ENCODE measurements at places on chromosomes 7 and 10.

DNA sequence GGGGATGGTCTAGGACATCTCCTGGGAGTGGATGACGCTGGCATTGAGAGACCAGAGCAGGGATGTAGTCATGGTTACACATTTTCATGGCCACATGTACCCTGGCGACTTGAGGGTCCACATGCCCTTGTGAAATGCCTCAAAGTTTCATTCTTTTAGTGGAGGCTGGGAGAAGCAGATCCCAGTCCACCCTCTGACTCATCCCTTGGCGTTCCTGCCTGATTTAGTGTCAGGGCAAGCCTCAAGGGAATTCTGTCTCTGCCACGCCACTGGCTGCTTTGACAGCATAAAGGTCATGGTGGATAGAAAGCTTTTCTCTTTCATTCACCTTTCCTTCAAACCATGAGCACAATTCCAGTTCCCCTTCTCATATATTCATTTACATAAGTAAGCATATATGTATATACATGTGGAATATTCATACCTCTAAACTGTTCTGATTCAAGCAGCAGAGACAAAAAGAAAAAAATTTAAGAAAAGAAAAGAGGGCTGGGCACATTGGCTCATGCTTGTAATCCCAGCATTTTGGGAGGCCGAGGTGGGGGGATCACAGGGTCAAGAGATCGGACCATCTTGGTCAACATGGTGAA, 21.8 kb upstream of the KIF5B start:
- DNase-seq = no peak

GRCh38 chr7:155338632-155339320, 41.1 kb downstream of the INSIG1 start:
- no peak for DNase-seq

- DNase-seq = no peak
Observed at GRCh38 chr10:131485732-131486131, 174.2 kb upstream of the TCERG1L start.

GRCh38 chr7:2820508-2820934, 23.6 kb downstream of the GNA12 start:
- DNase-seq = no peak

- peak; percentile 33 for DNase-seq
Observed at GRCh38 chr7:75727881-75728593, 10.7 kb downstream of the HIP1 start.

DNA sequence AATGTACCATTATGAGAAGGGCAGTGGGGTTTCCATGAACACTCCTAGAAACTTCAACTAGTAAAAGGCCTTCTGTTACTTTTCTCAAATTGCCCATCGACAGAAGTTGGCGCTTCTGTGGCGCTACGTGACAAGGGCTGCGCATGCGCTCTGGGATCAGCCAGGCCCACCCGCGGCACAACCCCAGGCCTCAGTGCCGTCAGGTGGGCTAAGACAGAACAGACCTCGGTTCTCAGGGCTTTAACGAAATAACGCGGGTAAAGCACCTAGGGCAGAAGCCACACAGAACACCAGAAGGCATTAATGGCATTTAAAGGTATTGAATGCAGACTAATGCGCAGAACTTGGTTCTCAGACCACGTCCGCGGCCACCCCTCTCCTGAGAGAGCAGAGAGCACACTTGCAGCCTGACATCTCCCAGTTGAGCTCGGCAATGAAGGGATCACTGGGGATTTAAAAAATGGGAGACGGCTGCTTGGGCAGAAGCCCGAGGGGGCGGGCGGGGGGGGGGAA, 67.6 kb upstream of the CTNNA3 start:
- DNase-seq = peak; percentile 69

DNA sequence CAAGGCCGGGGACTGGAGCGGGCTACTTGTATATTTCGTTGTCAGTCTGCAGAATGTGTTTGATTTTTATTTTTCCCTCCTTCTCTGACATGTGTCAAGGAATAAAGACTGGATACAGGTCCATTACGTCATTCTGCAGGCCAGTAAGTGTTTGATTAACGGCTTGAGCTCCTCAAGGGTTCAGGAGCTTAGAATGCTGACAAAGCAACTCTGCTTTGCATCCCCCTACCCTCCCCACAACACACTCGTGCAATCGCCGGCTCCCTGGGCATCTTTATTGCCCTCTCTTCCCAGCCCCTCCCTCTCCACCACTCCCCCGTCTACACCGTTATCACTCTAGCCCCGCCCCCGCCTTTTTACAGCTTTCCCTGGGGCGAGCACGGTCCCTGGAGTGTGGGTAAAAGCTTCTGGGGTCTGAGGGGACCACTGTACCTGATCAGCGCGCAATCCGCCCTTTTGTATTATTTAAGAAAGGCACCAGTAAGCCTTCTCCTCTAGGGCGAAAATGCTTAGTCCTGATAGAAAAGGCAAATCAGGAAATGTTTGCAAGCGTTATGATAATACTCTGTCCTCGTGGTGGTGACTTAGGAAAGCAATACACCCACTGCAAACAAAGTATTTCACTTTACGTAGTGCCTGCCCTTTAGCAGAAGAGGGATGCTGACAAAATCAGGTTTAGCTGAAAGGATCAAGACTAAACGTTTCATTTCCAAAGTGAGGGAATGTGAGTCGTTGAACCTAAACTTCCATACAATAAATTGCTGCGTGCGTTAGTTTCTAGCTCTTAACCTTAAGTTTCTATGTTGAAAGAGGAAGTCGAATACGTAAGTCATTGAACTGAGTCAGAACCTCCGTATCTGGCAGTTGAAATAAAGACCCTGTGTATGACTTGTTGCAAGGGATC, 1.4 kb upstream of the CREB5 start:
- DNase-seq = no peak

- no peak for DNase-seq
Observed at GRCh38 chr10:77071001-77071511, 566.6 kb downstream of the KCNMA1 start.

DNA sequence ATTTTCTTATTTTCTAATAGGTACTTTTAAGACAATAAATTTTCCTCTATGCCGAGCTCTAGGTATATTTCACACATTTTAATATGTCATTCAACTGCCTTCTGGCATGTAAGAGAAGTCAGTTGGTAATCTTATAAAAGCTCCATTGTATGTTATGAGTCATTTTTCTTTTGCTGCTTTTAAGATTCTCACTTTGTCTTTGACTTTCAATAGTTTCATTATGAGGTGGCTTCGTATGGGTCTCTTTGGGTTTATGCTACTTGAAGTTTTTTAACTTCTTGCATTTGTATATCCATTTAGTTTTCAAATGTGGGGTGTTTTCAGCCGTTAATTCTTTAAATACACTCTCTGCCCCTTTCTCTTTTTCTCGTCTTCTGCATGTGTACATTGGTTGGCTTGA, 80.5 kb downstream of the ABCA13 start:
- no peak for DNase-seq

DNA sequence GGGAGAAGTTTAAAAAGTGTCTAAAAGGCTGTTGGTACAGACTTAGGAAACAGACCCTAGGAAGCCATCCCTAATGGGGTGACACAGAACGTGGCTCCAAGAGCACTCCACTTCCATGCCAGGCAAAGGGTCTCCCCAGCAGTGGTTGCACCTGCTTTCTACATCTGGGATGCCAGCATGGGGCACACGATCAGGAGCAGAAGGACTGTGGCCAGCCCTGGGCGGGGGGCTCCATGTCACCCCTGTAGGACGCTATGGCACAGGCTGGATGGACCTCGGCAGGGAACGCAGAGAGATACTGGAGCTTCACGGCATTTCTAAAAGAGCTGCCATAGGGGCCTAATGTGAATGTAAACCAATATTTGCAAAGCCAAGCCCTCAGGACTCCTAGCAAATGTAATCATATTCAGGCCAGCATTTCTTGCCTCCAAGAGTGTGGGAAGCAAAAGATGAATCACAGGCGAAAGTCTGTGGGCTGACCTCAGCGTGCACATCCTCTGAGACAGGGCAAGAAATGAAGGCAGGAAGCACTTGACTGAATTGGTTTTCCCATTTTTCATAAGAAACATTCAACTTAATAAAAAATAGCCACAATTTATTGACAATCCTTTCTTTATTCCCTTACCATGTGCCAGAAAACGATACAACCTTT, 93.9 kb downstream of the ATXN7L1 start:
- no peak for DNase-seq

GRCh38 chr10:127579640-127580039, 30.5 kb downstream of the NPS start:
- no peak for DNase-seq

- DNase-seq = no peak
Observed at GRCh38 chr7:7202375-7202720, 20.0 kb downstream of the C1GALT1 start.

- no peak for DNase-seq
Observed at GRCh38 chr10:111968647-111969046, 214.9 kb downstream of the GPAM start.

- no peak for DNase-seq
Observed at GRCh38 chr10:45404770-45405120, 30.7 kb downstream of the ALOX5 start.

- no peak for DNase-seq
Observed at GRCh38 chr7:85094046-85094725, 92.7 kb downstream of the SEMA3D start.

DNA sequence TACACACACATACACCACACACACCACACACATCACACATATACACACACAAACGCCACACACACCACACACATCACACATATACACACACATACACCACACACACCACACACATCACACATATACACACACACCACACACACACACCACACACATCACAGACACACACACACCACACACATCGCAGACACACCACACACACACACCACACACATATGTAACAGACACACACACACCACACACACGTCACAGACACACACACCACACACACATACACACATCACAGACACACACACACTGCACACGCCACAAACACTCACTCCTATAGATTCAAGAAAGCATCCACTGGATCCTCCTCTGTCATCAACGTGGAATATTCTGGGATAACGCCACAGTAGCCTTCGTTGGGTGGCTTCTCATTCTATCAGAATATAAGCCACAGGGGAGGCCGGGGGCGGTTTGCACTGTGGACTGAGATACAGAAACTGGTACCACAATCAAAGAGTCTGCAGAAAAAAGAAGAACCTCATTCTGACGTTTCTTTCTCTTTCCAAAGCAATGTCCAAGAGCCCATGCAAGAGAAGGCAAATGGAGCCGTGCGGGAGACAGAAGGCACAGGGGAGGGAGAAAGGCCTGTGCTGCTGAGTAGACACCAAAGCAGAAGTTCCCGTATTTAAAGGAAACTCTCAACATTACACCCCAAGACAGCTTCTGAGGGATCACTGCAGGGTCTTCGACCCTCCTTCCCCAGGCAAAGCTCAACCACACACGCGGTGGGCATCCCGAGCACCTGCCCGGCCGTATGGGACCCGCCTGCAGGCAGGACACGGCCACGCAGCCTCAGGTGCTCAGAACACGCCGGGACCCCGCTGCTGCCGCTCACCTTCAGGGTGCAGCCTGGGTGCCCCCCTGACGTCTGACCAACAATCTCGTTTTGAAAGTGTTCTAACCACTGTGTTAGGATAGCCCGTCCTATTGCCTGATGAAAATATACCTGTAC, 321.2 kb downstream of the DNAJB6 start:
- no peak for DNase-seq

DNA sequence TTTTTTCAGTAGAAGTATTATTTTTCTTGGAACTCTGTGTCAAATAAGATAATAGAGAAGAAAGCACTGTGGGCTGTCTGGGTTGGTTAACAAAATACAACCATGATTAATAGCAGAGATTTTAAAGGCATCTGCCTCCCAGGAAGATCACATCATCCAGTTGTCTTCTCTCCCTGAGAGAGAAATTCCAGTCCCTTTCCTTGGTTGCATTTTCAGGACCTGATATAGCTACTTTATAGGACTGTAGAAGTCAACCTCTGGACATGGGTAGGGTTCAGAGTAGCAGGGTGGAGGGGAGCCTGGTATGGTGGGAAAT, 309.9 kb upstream of the IGFBP3 start:
- no peak for DNase-seq

DNA sequence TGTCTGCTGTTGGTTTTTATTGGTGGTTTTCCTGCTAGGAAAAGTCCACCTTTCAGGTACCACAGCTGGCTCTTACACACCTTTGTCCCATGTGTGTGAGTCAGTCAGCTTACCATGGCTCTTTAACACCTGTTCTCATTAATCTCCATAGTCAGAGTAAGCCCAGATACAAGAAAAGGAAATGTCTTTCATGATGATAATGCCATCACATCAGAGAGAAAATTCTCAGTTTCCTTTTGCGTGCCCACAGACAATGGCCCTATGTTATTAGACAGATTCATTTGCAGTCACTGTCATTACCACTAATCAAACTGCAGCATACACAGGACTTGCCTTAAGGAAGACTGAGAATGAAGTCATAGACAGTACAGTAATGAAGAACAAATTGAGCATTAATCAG, 1583.6 kb upstream of the LRRTM3 start:
- DNase-seq = no peak

- DNase-seq = no peak
Observed at GRCh38 chr10:53894145-53894544, 906.9 kb downstream of the PCDH15 start.

GRCh38 chr10:64867501-64867962, 1346.3 kb downstream of the REEP3 start:
- DNase-seq = no peak

GRCh38 chr10:30842185-30842584, 189.5 kb downstream of the ZNF438 start:
- DNase-seq = no peak

DNA sequence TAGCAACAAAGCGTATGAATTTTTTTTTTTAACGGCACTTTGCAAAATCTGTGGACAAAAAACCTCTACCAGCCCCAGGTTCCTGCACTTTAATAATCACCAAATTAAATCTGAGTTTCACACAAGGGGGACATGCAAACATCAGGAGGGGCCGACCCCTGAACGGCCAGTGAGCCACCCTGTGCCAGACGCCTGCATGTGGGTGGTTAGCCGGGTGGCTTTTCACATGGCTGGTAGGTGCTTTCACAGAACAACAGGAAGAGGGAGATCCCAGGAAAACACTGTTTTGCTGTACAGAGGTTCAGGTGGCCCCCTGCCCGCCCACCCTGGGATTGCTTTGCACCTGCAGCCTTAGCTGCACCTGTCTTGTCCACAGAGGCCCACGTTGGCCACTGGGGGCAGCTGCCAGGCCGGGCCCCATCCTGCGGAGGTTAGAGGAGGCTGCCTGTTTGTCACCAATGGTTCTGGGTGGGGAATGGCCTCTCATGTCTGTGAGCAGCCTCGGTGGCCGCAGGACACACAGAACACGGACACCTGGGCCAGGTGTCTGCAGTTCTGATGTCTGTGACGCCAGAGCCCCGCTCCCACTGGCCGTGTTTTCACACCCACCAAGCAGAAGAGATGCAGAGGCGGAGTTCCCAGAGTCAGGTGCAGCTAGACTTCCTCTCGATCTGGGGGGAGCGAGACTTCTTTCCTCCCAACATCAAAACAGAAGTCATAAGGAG, 107.7 kb downstream of the FAM53B start:
- peak; percentile 42 for DNase-seq

GRCh38 chr7:88635149-88635548, 124.4 kb upstream of the ZNF804B start:
- no peak for DNase-seq

DNA sequence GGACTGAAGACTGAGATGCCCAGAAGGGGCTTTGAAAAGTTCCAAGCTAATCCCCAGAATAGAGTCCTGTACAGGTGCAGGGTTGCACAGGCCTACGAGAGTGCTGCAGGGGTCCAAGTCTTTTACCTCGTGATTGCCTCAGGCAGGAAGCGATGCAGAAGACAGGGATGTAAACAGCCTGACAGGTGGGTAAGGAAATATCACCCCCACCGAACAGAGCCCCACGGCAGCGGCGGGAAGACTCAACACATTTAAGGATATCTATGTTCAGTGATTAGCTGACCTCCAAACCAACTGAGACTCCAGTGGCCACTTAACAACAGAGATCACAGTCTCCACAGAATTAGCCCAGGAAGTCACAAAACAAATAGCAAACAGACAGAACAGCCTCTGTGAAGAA, 73.9 kb upstream of the VIPR2 start:
- no peak for DNase-seq
